CD4-positive, alpha-beta T cell treated with Interleukin-10 for 1 hour (primary cell): ENCODE measurements at places on chromosomes 16 and 17.

DNA sequence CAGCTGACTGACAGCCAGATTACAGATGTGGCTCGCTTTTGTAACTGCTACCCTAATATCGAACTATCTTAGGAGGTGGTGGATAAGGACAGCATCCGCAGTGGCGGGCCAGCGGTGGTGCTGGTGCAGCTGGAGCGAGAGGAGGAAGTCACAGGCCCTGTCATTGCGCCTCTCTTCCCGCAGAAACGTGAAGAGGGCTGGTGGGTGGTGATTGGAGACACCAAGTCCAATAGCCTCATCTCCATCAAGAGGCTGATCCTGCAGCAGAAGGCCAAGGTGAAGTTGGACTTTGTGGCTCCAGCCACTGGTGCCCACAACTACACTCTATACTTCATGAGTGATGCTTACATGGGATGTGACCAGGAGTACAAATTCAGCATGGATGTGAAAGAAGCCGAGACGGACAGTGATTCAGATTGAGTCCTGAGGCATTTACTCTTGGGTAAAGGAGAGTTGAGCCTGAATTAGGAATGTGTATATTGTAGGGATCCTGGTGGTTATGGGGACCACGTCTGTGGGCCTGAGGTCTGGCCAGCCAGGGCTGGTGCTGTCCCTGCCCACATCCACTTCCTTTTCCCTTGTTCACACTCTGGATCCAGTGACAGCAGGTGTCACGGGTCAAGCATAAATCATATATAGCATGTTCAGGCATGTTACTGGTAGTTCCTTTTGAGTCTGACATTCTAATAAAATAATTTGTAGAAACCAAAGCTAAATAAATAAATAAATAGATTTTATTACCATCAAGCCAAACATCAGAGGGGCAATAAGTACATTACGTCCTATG is 89.0 kb upstream of the SMURF2 start:
- DNase-seq: no peak

- no peak for DNase-seq
Observed at GRCh38 chr16:11737713-11738112, 4.9 kb downstream of the TXNDC11 start.

- no peak for DNase-seq
Observed at GRCh38 chr17:75691801-75692626, 24.9 kb downstream of the SAP30BP start.

DNA sequence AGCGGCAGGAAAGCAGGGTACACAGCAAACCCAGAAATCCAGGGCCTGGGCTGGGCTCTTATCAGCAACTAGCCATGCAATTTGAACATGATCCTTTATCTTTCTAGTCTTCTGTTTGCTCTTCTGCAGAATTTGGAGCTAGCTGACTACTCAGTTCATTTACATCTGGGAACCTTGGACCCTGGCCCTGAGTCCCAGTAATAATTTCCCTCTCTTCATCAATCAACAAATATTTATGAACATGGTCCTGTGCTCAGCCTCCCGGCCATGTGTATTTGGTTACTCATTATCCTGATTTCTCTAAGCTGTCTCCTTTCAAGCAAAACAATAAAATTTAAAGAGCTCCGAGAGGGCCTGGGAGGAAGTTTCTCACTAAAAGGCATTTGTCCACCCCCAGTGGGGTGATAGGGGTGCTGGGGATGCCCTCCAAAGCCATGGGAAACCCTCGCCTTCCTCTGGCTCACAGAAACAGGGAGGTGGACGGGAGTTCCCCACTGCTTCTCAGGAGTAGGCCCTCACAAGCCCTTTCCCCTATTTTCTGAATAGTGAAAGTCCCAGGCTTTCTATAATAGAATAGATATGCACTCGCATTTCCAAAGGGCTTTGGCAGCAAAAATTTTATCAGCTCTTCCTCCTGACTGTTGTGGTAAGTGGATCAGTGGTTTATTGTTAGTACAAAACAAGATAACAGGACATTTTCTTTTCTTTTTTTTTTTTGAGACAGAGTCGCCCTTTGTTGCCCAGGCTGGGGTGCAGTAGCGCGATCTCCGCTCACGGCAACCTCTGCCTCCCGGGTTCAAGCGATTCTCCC is 6.9 kb upstream of the WDR59 start:
- DNase-seq: no peak

DNA sequence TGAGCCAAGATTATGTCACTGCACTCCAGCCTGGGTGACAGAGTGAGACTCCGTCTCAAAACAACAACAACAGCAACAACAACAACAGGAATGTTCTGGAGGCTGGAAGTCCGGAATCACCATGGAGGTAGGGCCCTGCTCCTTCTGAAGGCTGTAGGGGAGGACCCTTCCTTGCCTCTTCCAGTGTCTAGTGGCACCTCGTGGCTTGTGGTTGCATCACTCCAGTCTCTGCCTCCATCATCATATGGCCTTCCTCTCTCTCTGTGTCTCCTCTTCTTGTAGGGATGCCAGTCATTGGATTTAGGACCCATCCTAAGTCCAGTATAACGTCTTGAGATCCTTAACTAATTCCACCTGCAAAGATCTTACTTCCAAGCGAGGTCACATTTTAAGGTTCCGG is 14.0 kb downstream of the NAGPA start:
- DNase-seq: no peak

GRCh38 chr17:50026046-50026675 is 29.7 kb upstream of the ITGA3 start:
- no peak for DNase-seq

- DNase-seq: peak; percentile 24
Observed at GRCh38 chr16:87295259-87295658, 21.9 kb downstream of the C16orf95 start.

GRCh38 chr16:22789281-22789945 is 24.5 kb upstream of the HS3ST2 start:
- no peak for DNase-seq

DNA sequence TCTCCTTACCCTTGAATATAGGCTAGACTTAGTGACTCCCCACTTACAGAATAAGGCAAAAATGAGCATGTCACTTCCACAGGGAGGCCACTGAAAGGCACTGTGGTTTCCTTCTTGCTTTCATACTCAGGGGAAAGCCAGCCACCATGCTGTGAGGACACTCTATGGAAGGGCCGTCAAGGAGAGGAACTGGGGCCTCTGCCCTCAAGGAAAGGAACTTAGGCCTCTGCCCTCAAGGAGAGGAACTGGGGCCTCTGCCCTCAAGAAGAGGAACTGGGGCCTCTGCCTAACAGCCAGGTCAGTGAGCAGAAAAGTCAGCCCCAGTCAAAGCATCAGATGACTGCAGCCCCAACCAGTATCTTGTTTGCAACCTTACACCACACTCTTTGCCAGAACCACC is 30.1 kb downstream of the VPS35 start:
- DNase-seq: peak; percentile 34
